ENCODE measurements at places on chromosomes 13 and 19.

GRCh38 chr13:101305981-101306411, 110.3 kb downstream of the NALCN start:
- no peak for DNase-seq

GRCh38 chr13:21796066-21796465, 125.2 kb downstream of the FGF9 start:
- no peak for DNase-seq

- DNase-seq = peak; percentile 71
These were observed 41.2 kb upstream of the USPL1 start for GRCh38 chr13:30576528-30576927.

GRCh38 chr19:40006273-40006691, 9.4 kb downstream of the ZNF546 start:
- no peak for DNase-seq

DNA sequence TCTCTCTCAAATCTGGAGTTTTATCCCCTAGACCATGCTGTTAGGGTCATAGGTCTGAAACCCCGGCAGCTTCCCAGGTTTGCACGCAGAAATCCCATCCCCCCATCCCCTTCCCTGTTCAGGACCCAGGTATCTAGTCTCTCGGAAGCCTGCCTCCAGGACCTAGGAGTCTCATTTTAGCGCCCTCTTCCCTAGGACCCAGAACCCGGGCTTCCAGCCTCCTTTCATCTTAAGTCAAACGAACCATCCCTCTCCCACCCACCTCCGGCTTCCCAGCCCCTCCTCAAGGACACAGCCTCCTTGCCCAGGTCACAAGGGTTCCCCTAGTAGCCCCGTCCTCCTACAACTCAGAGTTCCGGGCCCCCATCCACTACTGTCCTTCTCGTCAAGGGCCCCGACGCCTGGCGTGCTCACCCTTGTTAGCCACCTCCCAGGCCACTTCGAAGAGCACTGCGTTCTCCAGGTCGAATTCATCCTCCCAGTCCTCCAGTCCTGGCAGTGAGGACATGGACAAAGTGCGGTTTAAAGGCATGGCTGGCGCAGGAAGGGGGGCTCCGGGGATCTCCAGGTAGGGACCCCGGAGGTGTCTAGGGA, 431 bp downstream of the GYS1 start:
- no peak for DNase-seq

DNA sequence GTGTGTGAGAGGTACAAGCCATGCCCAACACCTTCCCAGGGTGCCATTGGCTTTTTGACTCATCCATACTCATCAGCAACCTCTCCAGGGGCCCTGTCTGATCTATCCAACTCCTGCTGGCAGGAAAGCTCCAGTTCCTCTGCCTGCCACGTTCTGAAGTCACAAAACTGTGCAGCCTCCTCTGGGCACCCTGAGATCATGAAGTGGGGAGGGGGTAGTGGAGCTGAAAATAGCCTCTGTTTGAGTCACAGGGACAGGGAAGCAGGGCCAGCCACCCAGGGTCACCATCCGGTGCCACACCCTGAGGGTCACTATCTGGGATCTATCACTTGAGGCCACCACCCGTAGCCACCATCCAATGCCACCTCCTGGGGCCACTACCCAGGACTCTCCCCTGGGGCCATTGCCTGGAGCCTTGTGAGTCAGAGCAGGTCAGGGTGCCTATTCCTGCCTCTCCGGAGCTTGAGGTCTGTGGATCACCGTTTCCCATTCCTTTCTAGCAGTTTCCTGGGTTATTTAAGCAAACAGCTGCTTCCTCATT, 172.1 kb downstream of the NUFIP1 start:
- no peak for DNase-seq

GRCh38 chr19:41860419-41861115, 512 bp downstream of the RPS19 start:
- peak; percentile 30 for DNase-seq

- DNase-seq = no peak
These were observed 102.0 kb downstream of the DCLK1 start for GRCh38 chr13:36029166-36029565.

DNA sequence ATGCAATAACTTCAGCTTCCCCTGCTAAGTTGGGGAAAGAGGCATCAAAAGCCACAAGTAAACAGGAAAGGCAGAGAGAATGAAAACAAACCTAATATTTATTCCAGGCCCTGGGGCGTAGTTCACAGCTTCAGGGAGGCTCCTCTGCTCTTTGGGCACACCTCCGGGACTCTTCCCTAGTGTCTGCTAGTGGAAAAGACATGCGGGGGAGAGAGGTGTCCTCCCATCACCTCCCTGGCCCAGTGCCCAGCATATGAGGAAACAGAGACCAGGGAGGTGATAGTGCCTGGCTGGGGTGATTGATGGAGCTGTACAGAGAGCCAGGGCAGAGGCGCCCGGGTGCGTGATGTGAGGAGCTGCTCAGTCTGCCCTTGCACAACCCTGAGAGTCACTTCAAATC, 71.0 kb downstream of the RASL11A start:
- DNase-seq = no peak

DNA sequence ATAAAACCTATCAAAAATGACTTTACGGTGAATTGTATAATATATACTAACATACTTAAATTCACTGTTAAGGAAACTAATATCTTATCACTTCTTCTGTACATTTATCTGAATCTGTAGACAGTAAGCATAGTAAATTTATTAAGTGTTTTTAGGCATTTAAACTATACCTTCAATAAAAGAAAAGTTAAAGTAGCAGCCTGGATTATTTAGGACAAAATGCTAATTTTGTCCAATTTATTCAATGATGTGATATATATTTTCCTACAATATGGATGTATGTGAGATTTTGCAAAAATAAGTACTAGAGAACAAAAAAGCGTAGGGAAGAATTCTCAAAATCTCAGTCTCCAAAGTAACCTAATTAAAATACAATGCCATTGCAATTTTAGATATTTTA, 299.9 kb downstream of the GPC5 start:
- no peak for DNase-seq

- DNase-seq = peak; percentile 47
These were observed 801 bp downstream of the KCTD12 start for GRCh38 chr13:76885203-76886004.
